ENCODE measurements at places on chromosomes 7 and 10.

- no peak for DNase-seq
Measured at GRCh38 chr10:3365630-3366029, 193.0 kb upstream of the PITRM1 start.

GRCh38 chr10:110802090-110802489 lies 69.6 kb upstream of the PDCD4 start:
- DNase-seq = no peak

GRCh38 chr7:123999703-124000102 lies 33.2 kb downstream of the TMEM229A start:
- DNase-seq = no peak

DNA sequence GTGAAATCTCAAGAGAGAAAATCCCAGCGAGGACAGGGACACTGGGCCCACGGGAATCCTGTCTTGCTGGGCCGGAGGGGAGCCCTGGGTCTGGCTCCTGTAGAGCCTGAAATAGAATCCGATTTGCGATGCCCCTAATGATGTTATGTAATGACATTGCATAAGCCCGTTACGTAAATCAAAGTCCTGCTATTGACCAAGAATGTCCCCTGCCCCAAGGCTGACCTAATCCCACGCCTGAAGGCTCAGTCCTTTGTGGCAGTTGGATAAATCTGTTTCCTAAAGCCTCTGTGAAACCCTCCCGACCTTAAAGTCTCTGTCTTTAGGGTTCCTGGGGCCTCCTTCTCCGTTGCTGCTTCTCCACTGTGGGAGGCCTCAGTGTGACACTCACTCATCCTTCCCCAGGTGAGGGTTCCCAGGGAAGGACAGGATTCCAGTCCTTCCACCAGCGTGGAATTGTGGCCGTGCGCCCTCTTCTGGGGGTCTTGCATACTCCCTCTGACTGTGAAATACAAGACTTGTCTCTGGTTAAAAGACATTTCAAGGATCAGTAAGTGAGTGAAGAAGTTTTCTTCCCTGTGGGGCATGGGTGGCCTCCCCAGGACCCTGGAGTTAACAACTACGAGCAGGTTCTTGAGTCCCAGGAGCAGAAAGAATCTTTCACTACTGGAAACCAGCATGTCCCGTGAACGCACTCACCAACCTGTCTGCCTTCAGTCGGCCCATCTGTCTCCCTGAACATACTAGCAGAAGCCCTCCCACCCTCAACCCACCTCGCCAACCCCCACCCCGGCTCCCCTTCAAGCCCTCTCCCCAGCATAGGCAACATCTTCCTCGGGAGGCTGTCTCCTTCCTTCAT lies 19.8 kb downstream of the ZNF467 start:
- peak; percentile 49 for DNase-seq

DNA sequence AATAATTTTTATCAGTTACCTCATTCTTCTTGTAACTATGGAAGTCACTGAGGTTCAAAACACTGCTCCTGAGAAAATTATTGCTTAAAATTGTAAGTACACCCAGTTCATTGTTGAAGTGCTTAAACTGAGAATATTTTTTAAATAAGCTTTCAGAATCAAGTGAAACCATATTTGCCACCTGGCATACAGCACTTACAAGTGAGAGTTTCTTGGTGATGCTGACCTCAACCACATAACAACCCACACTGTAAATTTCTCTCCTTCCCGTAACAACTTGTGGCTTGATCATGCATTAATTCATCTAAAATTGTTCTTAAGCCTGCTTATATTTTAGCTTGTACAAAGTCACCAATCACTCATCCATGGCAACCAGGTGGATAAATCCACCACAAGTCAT lies 34.0 kb downstream of the IMMP2L start:
- no peak for DNase-seq

- no peak for DNase-seq
Measured at GRCh38 chr7:143507534-143508055, 29.9 kb downstream of the TAS2R41 start.

GRCh38 chr10:71981876-71982230 lies 17.7 kb downstream of the CHST3 start:
- DNase-seq = no peak

GRCh38 chr10:73044378-73045285 lies 52.0 kb downstream of the P4HA1 start:
- DNase-seq = peak; percentile 42

DNA sequence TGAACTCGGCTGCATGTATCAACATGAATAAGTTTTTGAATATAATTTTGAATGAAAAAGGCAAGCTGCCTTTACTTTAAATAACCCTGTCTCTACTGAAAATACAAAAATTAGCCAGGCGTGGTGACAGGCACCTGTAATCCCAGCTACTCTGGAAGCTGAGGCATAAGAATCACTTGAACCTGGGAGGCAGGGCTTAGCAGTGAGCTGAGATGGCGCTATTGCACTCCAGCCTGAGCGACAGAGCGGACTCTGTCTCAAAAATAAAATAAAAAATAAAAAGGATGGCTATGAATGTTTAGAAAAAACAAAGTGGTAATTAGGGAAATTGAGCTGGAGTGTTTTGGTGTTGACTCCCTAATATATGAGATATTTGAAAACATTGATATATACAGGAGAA lies 133.3 kb downstream of the PHTF2 start:
- DNase-seq = no peak

DNA sequence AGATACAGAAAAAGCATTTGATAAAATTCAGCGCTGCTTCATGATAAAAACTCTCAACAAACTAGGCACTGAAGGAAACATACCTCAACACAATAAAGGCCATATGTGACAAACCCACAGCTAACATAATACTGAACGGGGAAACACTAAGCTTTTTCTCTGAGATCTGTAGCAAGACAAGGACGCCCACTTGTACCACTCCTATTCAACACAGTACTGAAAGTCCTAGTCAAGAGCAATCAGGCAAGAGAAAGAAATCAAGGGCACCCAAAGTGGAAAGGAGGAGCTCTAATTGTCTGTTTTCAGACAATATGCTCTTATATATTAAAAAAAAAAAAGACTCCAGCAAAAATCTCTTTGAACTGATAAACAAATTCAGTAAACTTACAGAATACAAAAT lies 13.3 kb downstream of the DIP2C start:
- peak; percentile 80 for DNase-seq

- peak; percentile 38 for DNase-seq
Measured at GRCh38 chr7:90180011-90180585, 25.8 kb downstream of the STEAP1 start.

DNA sequence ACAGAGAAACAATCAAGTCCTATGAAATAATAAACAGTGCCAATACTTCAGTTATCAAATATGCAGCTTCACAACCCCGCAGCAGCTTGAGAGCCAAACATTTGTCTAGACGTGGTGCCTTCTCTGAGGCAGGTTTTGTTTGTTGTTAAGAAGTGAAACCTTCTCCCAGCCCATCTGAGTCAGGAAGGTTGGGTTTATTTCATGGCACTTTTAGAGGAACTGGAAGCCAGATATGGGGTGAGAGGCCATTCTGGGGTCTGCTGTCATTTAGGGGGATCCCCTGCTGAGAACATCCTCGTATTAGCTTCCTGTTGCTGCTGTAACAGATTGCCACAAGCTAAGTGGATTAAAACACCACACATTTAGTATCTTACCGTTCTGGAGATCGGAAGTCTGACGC lies 113.6 kb downstream of the GRK5 start:
- peak; percentile 30 for DNase-seq

DNA sequence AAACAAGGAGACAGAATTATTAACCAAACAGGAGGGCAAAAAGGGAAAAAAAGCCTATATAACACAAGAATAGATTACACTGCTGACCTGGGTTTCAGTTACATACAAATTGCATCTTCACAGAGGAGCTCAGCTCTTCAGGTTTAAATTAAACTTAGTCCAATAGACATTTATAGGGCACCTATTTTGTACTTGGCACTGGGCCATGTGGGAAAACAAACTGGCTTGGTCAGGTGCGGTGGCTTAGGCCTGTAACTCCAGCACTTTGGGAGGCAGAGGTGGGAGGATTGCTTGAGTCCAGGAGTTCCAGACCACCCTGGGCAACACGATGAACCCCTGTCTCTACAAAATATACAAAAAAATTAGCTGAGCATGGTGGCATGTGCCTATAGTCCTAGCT lies 62.3 kb upstream of the CCDC6 start:
- DNase-seq = no peak

DNA sequence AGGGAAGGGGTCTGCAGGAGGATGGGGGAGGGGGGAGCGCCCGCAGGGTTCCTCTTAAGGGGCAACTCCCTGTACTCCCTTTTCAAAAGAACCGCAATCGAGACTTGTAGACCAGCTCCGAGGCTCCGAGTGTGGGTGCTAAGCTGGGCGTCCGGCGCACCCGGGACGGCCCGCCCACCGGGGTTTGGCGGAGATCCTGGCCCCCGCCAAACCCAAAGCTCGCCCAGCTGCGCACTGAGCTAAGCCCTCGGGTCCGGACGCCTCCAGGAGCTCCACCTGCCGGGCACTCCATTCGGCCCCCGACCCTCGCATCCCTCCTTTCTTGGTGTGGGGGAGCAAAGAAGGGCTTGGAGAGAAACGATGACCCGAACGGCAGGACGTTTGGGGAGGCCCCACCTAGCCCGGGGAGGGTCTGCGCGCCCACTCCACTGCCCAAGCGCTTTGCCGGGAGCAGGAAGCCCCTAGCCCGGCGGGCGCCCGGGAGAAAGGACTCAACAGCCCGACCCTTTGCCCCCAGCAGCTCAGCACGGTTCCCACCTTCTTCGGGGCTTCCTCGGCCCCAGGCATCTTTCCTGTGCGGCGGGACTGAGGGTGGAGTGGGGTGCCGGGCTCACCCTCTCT lies 651 bp downstream of the AFAP1L2 start:
- DNase-seq = no peak

GRCh38 chr7:41472427-41473125 lies 230.3 kb downstream of the INHBA start:
- peak; percentile 74 for DNase-seq

DNA sequence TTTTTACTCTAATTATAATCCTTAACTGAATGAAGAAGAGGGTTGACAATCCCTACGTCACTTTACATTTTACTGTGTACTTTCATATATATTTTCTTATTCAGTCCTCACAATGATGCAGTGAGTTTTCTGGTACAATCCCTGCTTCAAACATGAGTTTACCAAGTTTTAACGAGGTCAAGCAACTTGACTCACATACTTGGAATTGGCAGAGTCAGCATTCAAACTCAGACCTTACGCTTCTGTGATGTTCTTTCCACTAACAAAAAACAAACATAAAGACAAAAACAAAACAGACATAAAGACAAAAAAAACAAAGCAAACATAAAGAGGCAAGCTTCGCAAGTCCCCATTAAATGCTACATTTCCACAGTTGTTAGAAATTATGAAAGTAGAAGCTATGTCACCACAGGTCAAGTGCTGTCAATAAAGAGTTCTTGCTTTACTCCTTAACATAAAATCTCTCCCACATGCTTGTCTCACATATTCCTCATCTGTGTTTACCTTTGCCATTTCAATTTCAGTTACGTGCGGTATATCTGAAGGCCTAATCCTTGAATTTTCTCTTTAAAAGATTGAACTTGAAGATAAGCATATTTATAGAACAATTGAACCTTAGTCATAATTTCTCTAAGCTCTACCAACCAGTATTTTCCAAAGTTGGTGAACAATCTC lies 217.3 kb downstream of the CELF2 start:
- DNase-seq = no peak

- no peak for DNase-seq
Measured at GRCh38 chr7:15853832-15854470, 167.5 kb upstream of the MEOX2 start.

DNA sequence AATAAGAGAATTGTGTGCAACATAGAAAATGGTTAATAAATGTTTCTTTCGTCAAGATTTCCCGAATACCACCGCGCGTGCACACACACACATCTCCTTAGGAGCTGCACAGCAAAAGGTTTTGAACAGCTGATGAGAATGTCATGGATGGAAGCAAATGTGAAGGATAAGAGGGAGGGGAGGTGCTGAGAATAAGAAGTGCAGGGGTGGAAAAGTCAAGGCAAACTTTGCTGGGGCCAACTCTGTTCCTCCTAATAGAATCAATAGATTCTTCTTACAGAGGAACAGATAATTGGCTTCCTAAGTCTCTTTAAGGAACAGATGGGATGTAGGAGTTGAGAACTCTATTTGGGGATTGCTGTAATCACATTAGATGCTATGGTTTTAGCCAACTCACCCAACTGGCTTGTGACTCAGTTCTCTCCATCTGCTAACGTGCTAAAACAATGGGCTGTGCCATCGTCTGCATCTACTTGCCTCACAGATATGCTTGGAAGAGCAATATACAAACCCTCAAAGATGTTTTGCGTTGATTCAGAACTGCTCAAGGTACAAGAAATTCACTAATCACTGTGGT lies 408.2 kb upstream of the CELF2 start:
- DNase-seq = no peak

GRCh38 chr7:123961771-123962170 lies 36.7 kb downstream of the SPAM1 start:
- no peak for DNase-seq

DNA sequence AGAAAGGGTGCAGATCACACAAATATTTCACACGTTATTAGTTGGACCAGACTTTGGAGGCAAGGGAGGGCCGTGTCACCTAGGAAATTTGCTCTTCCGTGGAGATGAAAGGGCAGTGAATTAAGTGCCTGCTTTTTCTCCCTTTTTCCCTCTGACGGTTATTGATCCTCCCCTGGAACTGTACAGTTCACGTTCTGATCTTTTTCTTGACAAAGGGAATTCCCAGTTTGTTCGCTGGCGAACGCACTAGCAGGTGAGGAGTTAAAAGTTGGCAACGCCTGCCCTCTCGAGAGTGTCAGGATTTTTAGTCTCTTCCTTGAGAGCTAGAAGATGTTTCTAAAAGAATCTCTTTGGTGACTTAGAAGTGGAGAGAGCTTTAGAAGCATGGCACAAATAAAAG lies 111.5 kb downstream of the TCF7L2 start:
- no peak for DNase-seq

DNA sequence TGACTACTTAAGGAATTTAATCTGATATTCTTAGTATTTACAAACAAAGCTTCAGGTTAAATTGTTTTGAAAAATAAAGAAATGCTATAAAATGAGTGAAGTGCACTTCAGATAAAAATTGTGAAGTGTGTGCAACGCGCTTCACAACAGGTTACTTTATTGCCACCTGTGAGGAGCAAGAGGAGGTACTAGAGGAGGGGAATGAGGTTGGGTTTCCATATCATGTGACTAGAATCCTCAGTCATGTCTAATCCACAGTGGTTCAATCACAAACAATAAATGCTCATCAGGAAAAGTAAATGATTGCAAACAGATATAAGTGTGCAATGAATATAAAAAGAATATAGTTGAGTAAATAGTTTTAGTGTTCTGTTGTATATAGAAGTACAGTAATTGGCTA lies 34.5 kb upstream of the CD36 start:
- no peak for DNase-seq

GRCh38 chr7:11297126-11297625 lies 323.5 kb downstream of the PHF14 start:
- no peak for DNase-seq

- DNase-seq = no peak
Measured at GRCh38 chr7:50209461-50210135, 94.9 kb upstream of the IKZF1 start.

DNA sequence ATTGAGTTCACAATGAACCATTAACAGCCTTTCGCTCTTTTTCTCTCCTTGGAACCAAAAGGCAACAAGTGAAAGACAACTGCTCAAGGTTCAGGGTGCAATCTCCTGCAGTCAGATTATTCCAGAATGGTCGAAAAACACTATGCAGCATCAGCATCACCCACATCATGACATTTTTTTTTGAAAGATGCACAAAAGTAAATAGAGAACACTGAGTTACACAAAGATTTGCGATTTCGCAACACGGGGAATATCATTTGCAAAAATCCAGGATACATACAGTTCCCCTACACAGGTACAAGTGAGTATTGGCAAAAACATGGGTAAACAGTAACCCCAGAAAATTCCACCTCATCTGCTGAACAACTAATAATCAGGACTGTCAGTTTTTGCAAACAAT lies 611.5 kb downstream of the KCNMA1 start:
- DNase-seq = no peak
